ENCODE measurements at places on chromosomes 2 and 18. TPM values are rescaled to one million over a fixed set of nuclear protein-coding genes. Genes with fewer than 3 reads are reported as not detected.

- DNase-seq: peak; percentile 69
Measured at GRCh38 chr2:207624185-207625013, 795 bp downstream of the METTL21A start.

DNA sequence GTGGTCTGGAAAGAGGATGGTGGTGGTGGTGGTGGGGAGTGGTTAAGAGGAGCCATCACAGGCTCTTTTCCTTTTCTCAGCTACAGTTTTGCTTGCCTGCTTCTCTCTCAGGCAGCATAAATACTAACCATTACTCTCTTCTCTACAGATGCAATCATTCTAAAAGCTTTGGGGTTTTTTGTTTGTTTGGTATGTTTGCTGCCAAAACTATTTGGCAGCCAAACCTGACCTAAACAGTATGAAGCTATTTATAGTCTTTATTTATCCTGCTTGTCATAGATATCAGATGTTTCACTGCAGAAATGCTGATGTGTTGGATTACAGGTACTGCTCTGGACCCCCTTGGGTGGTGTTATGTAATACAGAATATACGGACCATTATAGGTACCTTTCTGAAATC, 15.3 kb downstream of the SIX3 start:
- DNase-seq: no peak

DNA sequence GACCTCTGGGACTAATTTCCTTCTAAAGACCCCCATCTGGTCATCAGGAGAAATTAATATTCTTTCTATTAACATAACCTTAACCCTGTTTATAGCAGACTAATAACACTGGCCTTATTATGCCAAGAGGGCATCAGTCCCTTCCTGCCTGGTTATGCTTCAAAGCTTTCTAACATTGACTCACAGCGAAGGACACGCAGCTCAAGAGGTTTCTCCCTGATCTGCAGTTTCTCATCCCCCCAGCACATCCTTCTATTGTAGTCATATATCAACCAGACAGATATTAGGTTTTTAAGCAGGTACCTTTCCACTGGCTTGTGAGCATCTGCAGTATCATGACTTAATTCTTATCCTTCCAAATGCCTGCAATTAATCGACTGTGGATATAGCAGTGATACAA, 100.0 kb upstream of the CXCR4 start:
- DNase-seq: no peak

The CLEC4F gene
- 0.31 TPM for total RNA-seq

DNA sequence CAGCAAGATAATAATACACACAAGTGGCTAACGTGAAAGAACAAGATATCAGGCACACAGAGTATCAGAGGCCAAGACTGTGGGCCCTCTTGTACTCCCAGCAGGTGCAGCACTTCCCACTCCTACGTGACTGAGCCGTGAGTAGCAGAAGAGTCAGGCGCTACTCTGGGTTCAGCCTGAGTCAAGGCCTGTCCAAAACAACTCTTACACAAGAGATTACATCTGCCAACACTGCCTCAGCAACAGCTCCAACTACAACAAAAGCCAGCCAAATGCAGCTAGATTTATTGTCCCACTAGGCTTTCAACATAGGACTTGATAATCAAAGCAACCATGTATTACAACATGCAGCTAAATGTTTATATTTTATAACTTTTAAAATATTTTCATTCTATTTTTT, 56.2 kb downstream of the ITSN2 start:
- peak; percentile 57 for DNase-seq

GRCh38 chr2:82226441-82226840, 1921.9 kb upstream of the LRRTM1 start:
- no peak for DNase-seq

The KYNU gene
- total RNA-seq: 29.7 TPM

- DNase-seq: no peak
Measured at GRCh38 chr2:127719301-127720218, 18.3 kb downstream of the SFT2D3 start.

Data from left lung (tissue), 14 donors.